ENCODE measurements at places on chromosomes 1 and 21.
A peak's percentile ranks its signal among the peaks of the same experiment; 100 is the strongest.

DNA sequence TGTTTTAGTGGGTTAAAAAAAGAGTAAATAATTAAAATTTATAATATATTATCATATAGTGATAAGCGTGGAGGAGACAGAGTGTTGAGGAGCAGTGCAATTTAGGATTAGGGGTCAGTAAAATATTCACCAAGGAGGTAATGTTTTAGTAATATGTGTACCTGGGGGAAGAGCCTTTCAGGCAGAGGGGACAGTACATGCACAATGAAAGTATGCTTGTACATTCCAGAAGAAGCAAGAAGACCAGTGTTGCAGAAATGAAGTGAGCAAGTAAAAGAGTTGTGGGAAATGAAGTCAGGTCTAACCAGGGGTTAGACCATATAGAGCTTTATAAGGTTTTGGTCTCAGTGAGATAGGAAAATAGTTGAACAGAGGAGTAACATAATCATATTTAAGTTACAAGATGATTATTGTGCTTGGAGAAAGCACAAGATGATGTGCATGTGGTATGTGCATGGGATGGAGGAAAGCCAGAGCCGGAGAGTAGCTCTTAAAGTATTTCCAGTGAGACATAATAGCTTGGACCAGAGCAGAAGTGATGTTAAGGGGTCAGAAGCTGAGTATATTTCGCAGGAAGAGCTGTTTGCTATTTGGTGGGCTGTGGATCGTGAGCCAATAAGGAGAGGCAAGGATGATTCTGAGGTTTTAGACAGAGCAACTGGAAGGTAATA is 44.8 kb downstream of the SNX7 start:
- no peak for DNase-seq

DNA sequence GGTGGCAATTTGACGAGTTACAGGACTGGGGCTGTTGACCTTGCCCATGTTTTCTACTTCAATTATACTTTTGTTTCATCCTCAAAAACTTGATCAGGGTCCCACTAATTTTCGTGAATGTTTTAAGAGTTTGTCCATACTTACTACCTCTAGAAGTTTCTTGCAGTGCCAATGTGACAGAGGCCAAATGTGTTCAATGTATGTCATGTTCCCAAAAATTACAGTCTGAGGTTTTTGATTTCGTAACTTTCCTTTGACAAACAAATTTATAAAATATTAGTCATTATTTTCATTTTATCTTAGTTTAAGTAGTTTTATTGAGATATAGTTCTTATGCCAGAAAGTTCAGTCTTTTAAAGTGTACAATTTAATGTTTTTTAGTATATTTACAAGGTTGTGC is 15.3 kb downstream of the VPS13D start:
- DNase-seq, result no peak

DNA sequence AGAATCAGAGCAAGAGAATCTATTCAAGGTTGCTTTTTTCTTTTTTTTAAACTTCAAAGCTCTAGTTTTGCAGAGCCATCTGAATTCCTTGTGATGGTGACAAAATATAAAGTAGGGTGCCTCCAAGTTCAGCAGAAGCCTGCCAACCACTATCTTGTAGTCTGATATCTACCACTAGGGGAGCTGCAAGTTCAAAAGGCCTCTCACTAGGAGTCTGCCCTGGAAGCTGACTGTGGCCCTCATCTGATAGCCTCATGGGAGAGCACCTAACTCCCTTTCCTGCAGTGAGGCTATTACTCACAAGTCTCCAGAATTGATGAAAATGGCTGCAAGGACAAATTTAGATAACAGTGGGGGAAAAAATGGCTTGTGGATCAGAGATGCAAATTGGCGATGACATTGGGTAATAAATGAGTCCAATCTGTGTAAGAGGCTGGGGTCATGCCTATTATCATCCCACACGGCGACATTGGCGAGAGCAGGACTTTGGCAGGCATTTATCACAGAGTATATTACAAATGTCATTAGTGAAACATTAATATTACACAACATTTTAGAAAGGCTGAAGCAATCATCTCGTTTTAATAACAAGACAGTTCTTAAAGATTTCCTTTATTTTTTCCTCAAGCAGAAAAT is 10.7 kb upstream of the ZP4 start:
- peak; percentile 2 for DNase-seq

DNA sequence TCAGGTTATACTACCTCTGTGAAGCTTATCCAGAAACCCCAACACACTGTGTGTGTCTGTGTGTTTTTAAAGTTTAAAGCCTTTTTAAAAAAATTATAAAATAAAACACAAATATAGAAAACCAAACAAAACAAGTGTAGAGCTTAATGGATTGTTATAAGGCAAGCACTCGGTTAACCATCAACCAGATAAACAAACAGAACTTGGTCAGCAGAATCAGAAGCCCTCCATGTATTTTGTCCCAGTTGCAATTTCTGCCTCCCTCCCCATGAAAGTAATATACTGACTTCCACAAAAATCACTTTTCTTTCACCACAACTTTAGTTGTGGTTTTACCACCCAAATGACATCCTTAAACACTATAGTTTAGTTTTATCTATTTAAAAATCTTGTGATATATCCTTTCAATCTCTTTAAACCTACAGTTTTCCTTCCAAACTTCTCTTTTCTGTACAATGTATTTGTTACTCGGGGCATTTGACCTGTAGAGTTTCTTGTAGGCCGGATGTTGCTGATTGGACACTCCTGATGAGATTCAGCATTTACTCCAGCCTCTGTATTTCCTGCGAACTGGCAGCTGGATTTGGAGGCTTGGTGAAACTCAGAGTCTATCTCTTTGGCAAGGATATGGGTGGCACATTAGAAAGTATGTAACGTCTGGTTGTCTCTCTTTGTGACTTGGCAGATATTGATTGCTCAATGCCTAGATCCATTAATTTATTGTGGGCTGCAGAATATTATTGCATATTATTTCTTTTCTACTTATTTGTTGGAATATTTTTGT is 8.6 kb downstream of the PAPPA2 start:
- no peak for DNase-seq

- DNase-seq, result no peak
Measured at GRCh38 chr1:51630922-51631321, 14.0 kb downstream of the OSBPL9 start.

GRCh38 chr1:201224666-201225370 is 34.2 kb downstream of the IGFN1 start:
- DNase-seq, result no peak

DNA sequence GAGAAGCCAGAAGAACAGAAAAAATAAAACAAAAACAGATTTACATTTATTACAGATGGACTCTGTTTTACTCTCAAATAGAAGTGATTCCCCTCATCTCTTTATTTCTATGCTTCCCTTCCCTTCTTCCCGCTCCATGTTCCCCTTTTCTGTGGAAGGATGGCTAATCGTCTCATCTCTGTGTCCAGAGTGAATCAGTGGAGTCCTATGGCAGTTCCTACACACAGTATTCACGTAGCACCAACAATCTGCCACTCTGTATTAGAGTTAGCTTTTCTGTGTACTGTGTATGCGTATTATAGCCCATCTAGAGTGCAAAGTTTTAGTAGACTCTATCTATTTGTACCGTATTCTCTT is 6.8 kb upstream of the ERO1B start:
- no peak for DNase-seq

GRCh38 chr1:29641921-29642320 is 405.6 kb downstream of the PTPRU start:
- DNase-seq, result no peak

DNA sequence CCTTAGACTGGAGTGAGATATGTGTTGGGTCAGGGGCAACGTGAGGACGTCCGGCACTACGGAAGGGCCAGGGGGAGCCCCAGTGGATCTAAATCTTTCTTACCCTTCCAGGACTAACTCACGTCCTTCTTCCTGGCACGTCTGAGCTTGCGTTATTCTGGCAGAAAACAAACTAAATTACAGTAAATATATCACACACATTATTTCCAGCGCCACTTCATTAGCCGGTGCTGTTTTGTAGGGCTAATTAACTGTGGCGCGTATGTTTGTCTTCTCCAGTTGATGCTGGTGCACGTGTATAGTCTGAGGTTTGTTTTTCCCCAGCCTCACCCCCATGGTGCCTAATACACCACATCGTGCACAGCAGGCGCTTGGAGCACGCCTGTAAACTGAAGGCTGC is 59.2 kb downstream of the TLR5 start:
- no peak for DNase-seq

GRCh38 chr1:22325531-22326371 is 125.9 kb upstream of the ZBTB40 start:
- DNase-seq, result no peak

DNA sequence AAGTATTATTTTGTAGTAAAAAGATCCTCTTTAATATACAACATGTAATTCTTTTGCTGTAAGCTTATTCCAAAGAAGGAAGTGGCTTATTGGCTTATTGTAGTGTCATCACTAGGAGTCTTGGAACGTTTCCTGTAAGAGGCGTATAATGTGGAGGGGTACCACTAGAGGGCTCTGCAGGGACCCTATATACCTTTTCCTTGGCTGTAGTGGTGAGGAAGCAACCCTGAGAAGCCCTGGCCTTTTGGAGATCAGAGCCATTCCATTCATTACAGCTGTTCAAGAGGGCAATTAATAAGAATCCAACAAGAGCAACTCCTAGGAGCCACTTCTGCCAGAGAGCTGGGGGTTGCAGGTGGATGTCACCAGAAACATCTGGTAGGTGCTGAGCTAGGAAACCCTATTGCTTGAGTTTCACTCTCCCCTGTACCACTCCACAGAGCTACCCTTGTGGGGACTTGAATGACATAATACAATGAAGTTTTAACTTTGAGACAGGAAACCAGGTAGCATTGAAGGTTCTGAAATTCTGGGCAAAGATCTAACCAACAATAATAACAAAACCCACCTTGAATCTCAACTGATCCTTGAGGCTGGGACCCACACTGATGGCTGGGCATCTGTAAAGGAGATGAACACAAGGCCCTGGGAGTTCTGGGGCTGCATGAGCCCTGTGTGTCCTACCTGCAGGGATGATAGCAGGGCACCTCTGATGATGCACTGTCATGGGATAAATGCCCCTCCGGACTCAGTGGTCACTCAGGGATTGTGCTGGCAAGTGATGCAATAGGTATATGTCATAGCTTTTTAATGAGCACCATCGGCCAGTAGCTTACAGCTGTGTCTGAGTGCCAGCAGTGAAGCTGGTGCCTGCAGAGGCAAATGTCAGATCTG is 160.2 kb upstream of the COA6 start:
- DNase-seq, result peak; percentile 51

DNA sequence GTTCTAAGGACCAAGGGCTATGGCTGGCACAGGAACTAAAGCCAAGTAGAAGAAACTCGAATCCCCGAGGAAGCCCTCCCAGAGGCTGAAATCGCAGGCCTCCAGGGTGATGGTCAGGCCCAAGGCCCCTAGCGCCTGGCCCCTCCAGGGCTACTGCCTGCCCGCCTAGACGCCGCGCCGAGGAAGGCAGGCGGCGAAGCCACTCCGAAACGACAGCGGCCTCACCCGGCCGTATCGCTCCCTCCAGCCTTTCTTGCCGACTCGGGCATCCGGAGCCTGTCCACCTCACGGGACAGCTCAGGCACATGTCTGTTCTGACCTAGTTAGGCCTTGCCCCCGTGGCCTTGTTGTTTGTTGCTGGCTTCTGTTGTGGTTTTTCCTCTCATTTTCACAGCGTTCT is 9.7 kb upstream of the LHX8 start:
- DNase-seq, result no peak

- no peak for DNase-seq
Measured at GRCh38 chr1:71494163-71494562, 413.3 kb upstream of the ZRANB2 start.

DNA sequence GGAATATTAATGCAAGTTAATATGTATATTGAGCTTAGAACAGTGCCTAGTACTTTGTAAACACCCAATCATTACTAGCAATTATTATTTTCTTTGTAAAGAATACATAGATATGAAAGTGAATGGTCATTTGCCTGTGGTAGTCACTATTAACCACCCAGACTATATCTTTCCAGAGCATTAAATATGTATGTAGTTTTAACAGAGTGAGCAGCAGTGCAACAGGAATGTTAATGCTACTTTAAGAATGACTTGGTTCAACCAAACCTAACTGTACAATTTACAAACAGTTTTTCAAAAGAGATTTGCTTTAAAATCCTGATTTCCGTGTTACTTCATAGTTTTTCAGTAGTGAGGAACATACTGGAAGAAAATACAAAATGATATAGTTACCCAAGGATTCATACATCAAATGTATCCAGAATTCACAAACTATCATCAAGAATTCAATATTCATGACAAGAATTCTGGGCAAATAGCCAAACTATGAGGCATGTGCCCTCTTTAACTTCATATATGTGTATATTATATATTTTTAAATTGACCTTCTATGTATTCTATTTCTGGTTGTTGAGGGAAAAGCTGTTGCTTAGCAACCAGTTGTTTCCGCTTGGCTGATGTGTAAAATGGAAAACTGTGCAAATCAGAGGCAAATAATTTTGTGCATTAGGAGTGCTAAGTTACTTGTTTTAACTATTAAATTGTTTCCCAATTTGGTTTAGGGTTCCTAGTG is 34.9 kb upstream of the IVNS1ABP start:
- DNase-seq, result no peak

DNA sequence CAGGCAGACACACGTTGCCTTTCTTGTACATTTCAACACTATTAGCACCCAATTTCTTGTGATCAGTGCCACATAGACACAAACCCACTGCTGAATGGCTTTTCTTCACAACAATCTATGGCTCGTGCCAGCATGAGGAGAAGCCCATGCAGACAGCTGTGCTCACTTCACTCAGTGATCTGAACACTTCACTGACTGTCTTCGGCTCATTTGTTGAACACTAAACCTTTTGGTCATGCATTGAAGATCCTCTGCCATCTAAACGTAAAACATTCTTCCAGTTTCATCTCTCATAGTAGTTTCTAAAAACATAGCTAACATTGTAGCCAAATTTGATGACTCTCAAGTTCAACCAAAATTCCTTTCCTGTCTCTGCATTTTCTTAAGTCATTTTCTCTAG is 331.0 kb upstream of the ZP4 start:
- DNase-seq, result no peak

DNA sequence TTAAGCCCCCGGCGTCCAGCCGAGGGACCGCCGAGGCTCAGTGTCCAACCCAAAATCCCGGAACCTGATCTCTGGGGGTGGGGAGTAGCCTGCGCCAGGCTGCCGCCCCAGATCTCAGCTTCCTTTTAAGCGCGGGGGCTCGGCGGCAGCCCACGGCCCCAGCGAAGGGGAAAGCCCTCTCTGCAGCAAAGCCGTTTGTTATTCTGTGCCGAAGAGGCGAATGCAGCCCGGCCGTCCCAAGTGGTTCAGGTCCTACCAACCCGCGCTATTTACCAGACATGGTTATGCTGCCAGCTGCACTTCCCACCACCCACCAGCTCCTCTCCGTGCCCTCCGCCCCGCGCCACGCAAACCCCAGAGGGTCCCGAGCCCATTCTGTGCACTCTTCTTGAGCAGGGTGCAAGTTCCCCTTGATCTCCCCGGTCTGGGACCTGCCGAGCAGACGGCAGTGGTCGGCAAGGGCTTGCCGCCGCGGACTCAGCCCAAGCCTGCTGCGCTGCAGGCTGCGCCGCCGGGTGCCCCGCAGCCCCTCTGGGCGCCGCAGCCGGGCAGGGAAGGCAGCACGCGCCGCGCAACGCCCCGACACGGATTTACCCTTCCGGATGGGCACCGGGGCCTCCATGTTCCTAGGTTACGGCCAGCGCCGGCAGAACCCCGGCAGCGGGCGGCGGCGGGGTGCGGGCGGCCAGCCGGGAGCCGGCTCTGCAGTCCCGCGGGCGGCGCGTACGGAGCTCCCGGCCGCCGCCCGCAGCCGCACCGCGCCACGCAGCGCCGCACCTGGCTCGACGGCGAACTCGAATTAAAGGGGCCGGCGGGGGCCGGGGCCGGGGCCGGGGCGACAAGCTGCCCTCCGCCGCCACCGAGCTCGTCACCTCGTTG is 738 bp upstream of the KCNA2 start:
- DNase-seq, result peak; percentile 45

GRCh38 chr1:20574686-20575540 is 14.0 kb upstream of the CDA start:
- peak; percentile 86 for DNase-seq

GRCh38 chr1:94119796-94120569 is 965 bp downstream of the ABCA4 start:
- DNase-seq, result no peak
